ENCODE measurements at places on chromosomes 1 and 21.

DNA sequence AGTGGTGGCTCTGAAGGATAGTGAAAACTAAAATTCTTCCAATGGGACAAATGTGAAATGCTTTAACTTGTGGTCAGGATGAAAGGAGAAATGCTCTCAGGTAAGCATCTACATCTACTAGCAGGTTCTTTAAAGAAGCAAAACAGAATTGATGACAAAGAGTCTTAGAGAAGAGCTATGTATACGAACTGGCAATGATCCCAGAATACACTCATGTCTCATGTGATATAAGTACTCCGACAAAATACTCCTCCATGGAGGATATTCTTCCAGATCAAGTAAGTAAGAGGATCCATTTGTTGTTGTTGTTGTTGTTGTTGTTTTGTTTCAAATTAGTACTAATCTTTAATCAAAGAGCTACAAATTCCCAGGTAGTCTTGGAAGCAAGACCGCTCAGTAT is 174.0 kb upstream of the ATP1B1 start:
- DNase-seq = no peak

DNA sequence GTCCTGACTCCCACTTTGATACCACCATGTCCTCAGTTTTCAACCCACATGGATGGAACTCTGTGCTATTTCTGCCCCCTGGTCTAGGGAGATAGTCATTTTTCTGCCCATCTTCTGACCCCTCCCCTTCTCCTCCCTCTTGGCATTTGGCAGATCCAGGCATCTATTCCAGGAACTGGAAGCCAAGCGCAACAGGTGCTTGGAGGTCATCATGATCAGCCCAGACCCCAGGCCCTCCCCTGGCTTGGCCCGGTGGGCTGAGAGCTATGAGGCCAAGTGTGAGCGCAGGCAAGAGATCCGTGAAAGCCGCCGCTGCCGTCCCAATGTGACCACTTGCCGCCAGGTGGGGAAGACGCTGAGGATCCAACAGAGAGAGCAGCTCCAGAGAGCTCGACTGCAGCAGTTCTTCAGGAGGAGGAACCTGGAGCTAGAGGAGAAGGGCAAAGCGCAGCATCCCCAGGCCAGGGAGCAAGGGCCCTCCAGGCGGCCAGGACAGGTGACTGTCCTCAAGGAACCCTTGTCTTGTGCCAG is 4.0 kb downstream of the TRAF3IP3 start:
- DNase-seq = no peak

GRCh38 chr1:196603651-196604050 is 4.6 kb downstream of the KCNT2 start:
- no peak for DNase-seq

GRCh38 chr1:57591842-57592241 is 168.0 kb upstream of the DAB1 start:
- no peak for DNase-seq

GRCh38 chr1:87508247-87508787 is 179.6 kb downstream of the LMO4 start:
- DNase-seq = no peak
